ENCODE measurements at places on chromosomes 13 and 19.

DNA sequence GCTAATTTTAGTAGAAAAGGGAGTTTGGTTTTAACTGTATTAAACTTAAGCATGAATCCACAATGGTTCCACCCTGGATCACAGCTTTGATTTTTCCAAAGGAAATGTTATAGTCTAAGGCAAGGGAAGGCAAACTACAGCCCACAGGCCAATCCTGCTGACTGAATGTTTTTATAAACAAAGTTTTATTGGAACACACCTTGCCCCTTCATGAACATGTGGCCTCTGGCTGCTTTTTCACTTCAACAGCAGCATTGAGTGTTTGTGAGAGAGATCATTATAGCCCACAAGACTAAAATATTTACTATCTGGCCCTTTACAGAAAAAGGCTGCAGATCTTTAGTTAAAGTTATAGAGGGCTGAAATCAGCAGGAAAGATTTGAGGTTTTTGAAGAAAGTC lies 198.7 kb downstream of the IRS2 start:
- DNase-seq: no peak

DNA sequence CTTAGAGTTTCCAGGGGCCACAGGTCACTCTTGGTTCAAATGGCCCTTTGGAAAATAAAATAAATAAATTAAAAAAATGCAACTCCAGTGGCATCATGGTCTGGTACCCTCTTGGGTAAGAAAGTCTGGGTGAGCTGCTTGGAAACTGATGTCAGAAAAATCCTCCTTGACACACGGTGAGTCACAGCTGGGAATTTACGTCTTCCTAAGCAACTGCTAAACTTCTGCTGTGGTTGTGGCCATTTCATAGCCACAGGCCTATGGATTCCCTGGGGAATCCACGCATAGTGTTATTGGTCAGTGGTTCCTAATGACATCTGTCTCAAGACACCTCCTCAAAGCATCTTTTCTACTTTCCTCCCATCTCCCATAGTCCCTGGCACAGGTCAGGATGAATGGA lies 220.8 kb downstream of the COG6 start:
- peak; percentile 96 for DNase-seq

- DNase-seq: no peak
These were observed 52.8 kb downstream of the SOX21 start for GRCh38 chr13:94659598-94659946.

GRCh38 chr13:113315992-113316391 lies 19.0 kb downstream of the LAMP1 start:
- DNase-seq: no peak

DNA sequence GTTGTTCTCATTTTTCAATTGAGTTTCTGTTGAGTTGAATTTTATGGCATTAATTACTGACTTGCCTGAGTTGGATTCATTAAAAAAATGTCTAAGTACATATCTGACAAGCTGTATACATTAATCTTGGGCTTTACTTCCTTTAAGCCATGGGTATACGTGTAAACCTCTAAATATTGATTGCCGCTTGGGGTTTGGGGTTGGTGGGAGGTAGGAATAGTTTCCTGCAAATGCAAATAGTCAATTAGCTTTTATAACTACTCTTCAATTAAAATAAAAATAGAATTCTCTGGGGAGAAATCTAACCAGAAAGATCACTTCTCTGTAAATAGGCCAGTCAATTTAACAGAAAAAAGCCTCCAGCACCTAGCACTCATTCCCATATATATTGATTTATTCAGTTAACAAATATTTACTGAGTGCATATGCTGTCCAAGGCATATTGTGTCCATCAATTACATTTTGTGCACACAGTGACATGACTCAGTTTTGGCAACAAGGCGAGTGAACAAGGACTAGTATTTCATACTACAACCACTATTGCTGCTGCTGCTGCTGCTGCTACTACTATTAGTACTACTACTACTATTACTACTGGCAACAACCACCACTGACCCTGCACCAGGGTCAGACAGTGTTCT lies 306.8 kb downstream of the RFC3 start:
- DNase-seq: no peak

DNA sequence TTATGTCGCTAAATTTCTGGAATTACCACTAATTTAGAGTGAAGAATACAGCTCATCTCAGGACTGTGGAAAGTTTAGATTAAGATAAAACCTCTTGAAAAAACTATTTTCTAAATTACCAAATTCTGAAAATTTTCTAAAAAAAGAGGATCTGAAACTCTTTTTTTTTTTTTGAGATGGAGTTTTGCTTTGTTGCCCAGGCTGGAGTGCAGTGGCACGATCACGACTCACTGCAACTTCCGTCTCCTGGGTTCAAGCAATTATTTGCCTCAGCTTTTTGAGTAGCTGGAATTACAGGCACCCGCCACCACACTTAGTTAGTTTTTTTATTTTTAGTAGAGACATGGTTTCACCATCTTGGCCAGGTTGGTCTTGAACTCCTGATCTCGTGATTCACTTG lies 16.6 kb upstream of the ZNF253 start:
- DNase-seq: no peak

DNA sequence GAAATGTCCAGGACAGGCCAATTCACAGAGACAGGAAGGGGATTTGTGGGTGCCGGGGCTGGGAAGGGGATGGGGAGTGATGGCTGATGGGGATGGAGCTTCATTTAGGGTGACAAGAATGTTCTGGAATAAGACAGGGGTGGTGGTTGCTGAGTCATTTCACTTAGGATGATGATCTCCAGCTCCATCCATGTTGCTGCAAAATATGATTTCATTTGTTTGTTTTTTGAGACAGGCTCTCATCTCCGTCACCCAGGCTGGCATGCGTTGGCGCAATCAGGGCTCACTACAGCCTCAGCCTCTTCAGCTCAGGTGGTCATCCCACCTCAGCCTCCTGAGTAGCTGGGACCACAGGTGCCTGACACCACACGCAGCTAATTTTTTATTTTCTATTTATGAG lies 3.1 kb upstream of the JSRP1 start:
- DNase-seq: peak; percentile 69

- DNase-seq: no peak
These were observed 15.7 kb downstream of the TIMM13 start for GRCh38 chr19:2411709-2412108.

GRCh38 chr19:15379999-15380647 lies 536 bp upstream of the AKAP8 start:
- DNase-seq: peak; percentile 57
